Transverse colon (tissue), 4 donors: ENCODE measurements at places on chromosomes 5 and 9. TPM values are rescaled to one million over a fixed set of nuclear protein-coding genes. Genes with fewer than 3 reads are reported as not detected.
A peak's percentile ranks its signal among the peaks of the same experiment; 100 is the strongest.

DNA sequence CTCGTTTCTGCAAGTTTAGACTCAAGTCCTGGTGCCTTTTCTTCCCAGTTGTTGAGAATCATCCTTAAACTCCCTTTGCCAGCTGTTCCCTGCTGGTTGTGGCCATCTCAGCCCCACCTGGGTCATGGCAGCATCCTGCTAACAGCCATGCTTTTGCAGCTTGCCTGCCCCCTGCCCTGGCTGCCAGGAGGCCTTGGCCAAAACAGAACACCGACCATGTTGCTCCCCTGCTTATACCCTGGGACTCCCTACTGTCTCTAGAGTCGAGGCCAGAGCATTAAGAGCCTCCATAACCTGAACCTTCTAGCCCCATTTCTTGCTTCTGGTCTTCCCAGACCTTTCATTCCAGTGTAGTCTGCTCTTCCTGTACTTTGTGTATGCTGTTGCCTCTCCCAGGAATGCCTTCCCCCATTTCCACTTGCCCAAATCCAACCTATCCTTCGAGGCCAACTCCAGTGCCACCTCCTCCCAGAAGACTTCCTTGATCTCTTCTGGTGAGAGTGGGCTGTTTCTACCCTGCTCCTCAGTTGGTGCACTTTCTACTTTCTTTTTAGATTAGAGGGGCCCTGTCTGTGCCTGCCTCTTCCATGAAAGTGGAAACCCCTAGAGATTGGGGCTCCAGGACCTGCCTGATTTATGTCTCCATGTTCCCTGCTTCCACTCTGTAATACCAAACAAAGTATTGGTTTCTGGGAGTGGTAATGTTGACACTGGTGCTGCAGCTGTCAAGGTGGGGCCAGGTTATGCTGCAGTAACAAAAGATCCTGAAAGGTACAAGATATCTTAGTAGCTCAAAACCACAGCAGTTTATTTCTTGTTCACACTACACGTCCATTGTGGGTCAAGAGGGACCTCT lies 88.2 kb downstream of the AMBP start:
- DNase-seq = no peak

- DNase-seq = no peak
These were observed 32.1 kb upstream of the RASGRF2 start for GRCh38 chr5:80928073-80928472.

DNA sequence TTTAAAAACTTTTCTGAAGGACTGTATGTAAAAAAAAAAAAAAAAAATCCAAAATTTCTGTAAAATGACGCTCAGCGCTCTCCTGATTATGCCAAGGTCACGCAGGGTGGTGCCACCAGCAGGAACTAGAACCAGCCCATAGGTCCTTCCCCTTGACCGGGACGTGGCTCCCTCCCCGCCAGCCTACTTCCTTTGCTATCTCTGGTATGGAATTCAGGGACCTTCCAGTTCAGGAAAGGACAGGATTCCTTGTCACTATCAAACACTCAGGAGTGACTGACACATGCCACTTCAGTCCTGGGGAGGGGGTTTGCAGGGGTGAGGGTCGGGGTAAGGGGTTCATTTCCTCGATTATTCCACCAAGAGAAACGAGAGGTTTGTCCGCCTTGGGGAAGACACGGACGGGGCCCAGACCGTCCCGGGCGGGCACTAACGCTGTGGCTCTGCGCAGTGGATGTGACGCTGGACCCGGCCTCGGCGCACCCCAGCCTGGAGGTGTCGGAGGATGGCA lies 18.8 kb downstream of the BTNL9 start:
- no peak for DNase-seq

GRCh38 chr5:154223320-154223719 lies 32.8 kb downstream of the GALNT10 start:
- no peak for DNase-seq

GRCh38 chr5:171961117-171961516 lies 45.3 kb downstream of the FBXW11 start:
- no peak for DNase-seq

DNA sequence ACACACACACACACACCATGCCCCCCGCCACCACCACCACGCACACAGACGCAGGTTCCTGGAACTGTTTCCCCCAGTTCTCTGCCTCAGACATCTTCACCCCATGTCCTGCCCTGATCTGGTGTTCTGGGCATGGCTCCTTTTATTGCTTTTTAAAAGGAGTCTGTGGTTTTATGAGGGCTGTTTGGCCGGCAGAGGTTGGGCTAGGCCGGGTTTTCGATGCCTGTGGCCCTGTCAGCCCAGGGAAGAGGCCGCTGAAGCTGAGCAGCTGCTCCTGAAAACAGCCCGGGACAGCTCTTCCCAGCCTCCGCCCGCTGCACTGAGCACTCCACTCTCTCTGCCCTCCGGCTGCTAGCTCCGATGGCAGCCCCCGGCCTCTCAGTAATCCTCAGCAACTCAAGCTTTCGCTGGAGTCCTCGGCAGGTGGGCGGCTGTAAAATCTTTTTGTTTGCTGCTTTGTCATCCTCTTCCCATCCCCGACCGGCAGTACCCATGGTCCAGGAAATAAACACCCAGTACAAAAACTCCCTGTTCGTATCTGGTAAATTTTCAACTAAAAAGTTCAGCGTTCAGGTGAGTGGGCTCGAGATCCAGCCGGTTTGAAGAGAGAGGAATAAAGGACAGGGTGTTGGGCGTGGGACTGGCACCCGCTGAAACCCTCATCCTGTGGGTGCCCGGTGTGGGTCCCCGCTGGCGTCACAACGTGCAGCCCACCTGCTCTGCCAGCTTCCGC lies 103.0 kb upstream of the ERCC6L2 start:
- peak; percentile 79 for DNase-seq

DNA sequence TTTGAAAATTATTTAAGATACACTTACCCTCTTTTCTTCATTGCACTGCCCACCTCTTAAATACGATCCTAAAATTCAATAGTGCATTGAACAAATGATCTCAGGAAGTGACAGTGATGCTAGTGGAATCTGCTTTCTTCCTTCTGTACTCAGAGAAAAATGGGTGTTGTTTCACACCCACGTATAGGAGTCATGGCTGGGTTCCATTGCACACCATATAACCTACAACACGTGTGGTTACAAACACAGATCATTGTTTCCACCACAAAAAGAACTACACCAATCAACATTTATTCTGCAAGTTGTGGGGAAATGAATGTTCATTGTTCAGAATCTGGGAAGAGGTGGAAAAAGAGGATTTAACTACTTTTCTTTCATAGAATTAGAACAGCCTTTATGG lies 275.9 kb downstream of the MAN2A1 start:
- no peak for DNase-seq

DNA sequence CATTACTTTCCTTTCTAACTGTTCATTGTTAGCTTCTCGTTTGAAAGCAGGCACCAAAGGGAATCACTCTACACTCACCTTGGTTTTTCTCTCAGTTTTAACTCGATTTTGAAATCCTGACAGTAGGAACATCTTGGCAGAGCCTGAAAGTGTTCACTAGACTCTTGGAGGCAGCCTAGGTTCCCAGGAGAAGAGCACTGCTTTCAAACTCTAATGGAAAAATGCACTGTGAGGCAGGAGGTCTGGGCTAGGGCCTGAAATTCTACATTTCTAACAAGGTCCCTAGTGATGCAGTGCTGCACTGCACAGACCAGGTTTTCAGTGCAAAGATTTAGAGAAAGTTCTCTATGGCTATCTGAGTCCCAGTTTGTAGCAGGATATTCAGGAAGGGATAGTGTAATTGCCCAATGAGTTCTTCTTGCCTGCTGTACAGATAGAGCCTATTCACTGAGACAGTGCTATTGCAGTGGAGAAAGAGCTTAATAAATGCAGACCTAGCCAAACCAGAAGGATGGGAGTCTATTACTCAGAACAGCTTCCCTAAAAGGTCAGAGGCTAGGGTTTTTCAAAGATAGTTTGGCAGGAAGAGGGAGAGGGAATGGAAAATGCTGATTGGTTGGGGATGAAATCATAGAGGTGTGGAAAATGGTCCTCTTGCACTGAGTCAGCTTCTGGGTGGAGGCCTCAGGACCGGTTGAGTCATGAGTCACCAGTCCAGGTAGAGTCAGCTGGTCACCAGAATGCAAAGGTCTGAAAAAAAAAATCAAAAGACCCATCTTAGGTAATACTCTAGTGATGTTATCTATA lies 153.9 kb downstream of the GPBP1 start:
- no peak for DNase-seq

DNA sequence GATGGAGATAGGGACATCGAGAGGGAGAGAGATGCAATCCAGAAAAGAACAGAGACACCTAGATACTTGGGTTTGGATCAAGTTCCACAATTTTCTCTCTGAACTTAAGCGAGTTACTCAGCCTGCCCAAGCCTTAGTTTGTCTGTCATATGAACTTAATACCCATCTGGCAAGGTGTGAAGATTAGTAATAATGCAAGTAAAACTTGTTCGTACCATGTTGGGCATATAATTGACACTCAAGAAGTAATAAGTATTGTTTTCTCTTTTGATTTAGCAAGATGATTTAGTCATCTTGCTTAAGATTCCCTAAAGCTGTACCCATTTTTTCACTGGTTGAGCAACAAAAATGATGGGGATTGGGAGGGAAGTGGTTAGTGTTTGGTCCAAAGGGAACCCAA lies 7.5 kb downstream of the RABGAP1 start:
- DNase-seq = no peak

DNA sequence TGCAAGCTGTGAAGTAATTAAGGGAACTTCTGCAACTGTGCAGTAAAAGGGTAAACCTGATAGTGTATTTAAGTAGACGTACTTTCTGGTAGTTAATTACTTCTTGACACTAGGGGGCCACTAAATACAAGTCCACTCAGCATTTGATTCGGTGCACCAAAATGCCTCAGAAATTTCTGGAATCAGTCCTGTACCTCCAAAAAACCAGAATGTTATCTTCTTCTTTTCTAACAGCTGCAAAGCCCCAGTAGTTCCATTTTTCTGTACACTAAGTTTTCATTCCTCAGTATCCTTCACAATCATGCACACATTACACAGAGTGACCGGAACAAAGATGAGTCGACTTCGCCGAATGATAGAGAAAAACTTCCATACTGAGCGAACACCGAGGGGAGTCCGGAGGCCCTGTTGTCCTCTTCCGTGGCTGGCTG lies 484 bp downstream of the GFM2 start:
- DNase-seq = no peak

GRCh38 chr5:96235008-96235910 lies 197.8 kb downstream of the PCSK1 start:
- DNase-seq = no peak

GRCh38 chr5:37272511-37272910 lies 23.3 kb upstream of the CPLANE1 start:
- DNase-seq = peak; percentile 30

DNA sequence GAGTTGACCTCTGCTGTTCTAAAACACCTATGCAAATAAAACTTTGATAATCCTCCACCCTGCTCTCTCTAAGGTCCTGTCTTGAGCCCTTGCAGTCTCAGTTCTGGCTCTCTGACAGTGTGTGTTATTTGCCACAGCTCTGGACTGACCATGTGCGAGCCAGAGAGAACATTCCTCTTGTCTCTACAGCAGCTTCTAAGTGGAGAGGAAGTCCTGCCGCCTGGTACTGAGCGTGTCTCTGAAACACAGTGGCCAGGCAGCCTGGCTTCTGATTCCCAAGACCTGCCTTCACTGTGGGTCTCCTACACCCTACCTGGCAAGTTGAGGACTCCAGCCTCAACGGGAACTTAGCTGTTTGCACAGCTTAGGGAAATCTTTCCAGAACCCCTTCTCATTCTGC lies 61.6 kb downstream of the ENTREP1 start:
- no peak for DNase-seq

The PRR16 gene
- 8.8 TPM for total RNA-seq

The C8G gene
- total RNA-seq = 4.3 TPM
